ENCODE measurements at places on chromosomes 5 and 9.

GRCh38 chr9:116087751-116088194 lies 65.8 kb upstream of the PAPPA start:
- no peak for DNase-seq

- DNase-seq = no peak
Measured at GRCh38 chr5:2143088-2143487, 260.4 kb upstream of the IRX4 start.

- DNase-seq = no peak
Measured at GRCh38 chr9:101176384-101176783, 147.9 kb downstream of the PLPPR1 start.

- no peak for DNase-seq
Measured at GRCh38 chr5:58505502-58505901, 14.3 kb downstream of the GAPT start.

DNA sequence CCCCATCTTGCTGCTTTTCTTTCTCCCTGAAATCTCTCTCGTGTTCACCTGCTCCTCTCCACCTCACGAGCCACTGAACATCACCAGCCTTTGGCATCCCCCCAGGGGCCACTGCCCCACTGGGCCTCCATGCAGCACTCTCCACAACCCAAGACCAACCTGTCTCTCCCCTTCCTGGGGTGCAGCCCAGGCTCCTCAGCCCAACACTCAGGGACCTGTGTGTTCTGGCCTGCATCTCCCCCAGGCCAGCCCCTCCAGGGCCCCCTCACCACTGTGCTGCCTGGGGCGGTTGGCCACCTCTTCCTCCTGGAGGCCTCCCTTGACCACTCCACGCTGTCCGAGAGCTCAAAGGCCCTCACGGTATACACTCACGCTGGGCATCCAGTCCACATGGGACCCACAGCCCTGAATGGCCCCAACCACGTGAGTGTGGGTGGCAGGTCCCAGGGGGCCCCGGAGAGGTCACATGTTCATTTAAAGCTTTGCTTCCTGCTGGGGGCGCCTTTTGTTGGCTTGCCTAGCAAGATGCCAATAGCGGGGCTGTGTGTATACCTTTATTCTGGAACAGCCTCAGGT lies 453 bp upstream of the DOK3 start:
- peak; percentile 21 for DNase-seq
